ENCODE measurements at places on chromosomes 11 and 22. TPM values are rescaled to one million over a fixed set of nuclear protein-coding genes. Genes with fewer than 3 reads are reported as not detected.

PGA4 gene
- not detected for total RNA-seq

GRCh38 chr11:71962428-71963038 is 33.7 kb downstream of the RNF121 start:
- DNase-seq = no peak

APOA4 gene
- not detected for total RNA-seq

DNA sequence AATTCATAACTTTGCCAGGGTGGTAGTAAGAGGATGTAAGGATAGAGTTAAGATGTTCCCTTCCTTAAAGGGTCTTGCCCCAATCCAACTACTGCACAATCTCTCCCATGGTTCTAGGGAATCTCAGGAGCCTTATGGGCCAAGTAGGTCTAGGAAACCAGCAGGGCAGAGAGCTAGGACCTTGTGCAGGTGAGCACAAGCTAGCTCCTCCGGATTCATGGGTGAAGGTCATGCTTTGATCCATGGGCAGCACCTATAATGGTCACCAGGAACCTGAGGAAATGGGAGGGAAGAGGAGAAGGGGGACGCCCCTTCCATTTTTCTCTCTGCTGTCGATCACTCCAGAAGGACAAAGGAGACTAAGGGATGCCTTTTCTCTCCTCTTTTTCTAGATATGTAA is 16.8 kb downstream of the KCNJ11 start:
- DNase-seq = no peak

DNA sequence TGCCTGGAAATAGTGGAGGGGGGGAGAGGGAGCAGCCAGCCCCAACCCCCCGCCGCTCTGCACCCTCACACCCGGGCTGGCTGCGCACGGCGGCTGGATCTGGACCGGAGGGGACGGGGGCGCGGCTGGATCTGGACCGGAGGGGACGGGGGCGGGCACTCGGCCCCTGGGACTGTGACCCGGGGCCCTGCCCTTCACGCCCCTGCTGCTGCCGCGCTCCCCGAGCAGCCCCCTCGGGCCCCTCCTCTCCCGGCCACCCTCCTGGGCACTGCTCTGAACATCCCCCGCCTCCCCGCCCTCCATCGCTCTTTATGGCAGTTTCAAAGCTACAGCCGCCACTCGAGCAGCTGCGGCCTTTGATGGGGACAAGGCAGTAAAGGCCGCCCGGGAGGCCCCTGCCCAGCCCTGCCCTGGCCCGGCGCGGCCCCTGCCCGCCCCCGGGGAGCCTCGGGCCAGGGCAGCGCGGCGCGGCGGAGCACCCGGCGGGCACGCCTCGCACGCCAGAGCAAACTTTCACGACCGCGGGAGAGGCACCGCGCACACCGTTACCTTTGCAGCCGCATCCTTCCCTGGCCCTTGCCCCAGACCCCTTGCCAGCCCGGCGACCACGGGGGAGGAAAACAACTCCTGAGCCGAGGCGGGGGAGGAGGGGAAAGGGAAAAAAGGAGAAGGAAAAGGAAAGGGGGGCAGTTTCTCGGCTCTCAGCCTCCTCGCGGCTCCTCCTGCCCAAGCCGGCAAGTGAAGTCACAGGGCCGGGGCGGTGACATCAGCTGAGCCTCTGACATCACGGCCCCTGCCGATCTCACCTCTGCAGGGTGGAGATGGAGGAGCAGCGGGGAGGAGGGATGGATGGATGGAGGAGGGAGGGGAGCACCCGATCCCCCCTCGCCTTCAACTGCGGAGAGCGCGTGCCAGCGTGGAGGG is 13.1 kb upstream of the TCF20 start:
- DNase-seq = no peak

- no peak for DNase-seq
Observed at GRCh38 chr11:116335891-116336290, 436.9 kb downstream of the BUD13 start.

GRCh38 chr11:22317656-22318055 is 20.5 kb upstream of the SLC17A6 start:
- DNase-seq = no peak

BDNF gene
- total RNA-seq = 0.04 TPM

DNA sequence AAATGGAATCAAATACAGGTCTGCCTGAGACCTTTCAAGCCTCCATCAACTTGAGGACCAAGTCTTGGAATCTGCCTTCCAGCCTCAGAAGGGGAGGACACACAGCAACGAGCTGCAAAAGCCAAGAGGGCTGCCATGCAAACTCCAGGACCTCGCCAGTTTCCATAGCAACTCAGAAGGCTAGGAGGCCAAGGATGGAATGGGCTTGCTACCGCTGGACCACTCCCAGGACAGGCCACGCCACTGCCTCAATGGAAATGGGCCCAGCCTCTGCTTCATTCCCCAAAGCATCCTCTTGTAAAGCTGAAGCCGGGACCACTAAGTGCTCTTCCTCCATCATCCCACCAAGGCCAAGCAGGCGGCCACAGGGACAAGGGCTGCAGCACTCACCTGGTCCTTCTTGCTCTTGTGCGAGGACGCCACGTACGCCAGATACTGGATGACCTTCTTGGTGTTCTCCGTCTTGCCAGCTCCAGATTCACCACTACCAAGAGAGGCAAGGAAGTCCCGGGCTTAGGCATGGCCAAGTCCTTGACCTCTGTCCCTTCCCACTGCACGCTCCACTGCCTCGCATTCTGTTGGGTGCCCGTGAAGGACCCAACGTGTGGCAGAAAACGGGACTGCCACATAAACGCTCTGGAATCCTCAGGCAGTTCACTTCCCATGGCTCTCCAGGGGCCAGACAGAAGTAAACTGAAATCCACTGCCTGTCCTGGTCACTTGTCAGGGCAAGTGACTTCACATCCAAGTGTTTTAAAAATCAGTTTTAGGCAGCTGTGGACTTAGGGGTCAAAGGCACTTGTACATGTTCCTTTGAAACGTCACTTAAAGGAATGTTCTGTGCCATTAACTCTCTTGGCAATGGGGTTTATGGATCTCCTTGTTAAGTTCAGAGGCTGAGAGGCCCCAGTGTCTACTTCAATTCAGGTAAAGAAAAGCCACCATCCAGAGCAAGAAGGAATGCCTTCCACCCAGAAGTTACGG is 61.3 kb downstream of the MYH9 start:
- no peak for DNase-seq

- DNase-seq = no peak
Observed at GRCh38 chr11:3164552-3165151, 458 bp downstream of the OSBPL5 start.

- no peak for DNase-seq
Observed at GRCh38 chr11:105732611-105733010, 122.7 kb downstream of the GRIA4 start.

GRCh38 chr11:59216641-59217564 is 4.2 kb upstream of the MPEG1 start:
- peak; percentile 75 for DNase-seq

OR10D3 gene
- total RNA-seq = not detected

TAF1D gene
- 142 TPM for total RNA-seq

SHISAL1 gene
- 0.03 TPM for total RNA-seq

OR51B2 gene
- total RNA-seq = not detected

DNA sequence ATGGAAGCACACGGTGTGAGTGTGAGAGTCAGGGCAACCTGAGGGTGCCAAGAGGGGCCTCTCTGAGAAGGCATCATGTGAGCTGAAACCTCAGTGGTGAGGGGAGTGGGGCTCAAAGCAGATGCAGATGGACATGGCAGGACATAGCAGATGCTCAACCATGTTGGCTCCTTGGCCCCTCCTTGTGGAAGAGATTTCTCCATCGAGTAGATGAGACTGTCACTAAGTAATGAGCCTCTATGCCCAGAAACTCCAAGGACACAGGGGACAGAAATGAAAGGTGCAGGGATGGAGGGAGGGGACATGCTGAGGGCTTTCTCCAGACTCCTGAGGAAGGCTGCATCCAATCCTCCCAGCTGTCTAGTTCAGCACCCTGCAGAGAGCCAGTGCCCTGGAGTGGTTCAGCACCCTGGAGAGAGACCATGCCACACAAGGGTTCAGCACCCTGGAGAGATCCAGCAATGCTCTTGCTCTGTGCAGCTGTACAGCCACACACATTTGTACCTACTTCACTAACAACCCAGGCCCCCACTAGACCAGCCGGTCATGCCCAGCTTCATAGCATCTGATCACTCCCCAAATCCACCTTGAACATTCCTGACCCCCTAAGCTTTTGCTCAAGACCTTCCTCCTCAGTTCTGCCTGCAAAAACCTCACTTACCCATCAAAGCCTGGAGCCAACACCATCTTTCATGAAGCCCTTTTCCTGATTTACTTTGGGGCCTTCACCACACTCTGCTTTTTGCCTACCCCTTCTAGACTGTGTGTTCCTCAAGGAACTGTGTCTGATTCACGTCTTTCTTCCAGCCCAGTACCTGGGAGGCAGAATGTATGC is 252.0 kb downstream of the CTTN start:
- DNase-seq = peak; percentile 15

- no peak for DNase-seq
Observed at GRCh38 chr22:48491451-48491941, 1336.2 kb downstream of the BRD1 start.

DNA sequence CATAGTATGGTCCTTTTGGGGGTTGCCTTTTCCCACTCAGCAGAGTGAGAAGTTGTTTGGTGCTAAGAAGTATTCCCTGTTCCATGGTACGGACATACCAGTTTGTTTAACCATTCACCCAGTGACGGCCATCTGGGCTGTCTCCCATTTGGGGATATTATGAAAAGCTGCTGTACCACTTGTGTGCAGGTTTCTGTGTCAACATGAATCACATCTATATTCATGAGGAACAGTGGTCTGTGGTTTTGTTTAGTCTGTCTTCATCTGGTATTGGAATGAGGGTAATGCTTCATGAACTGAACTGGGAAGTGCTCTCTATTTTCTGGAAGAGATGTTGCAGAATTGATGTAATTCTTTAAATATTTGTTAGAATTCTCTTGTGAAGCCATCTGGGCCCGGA is 89.5 kb downstream of the TRMU start:
- DNase-seq = peak; percentile 91

DNA sequence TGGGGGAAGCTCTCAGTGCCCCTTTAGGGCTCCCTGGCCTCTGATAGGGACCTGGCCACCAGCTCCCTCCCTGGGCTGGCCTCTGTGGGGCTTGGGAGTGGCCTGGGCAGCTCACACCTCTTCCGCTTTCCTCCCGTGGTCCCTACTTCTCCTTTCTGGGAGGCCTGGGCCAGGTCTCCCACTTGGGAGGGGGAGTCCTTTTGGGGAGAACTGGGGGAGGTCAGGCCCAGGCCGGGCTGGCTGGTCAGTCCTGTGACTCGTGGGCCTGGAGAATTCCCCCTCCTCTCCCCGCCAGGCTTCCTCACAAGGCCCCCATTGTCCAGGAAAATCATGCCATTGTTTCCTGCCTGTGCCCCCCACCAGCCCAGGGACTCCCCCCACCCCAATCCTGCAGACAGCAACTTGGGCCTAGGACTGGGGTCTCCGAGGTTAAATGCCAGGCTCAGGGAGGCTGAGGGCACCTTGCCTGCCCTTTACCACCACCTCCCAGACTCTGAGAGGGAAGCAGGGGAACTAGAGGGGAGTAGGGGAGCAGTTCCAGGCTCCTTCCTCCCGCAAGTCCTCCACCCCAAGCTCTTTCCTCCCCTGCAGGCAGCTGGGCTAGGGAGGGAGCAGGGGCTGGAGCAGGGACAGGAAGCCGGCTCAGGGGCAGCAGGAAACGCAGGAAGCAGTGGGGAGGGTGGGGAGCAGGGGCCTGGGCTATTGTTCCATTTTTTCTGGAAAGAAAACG is 2.8 kb downstream of the MAP3K11 start:
- no peak for DNase-seq

A4GALT gene
- total RNA-seq = 11.7 TPM

LARGE2 gene
- total RNA-seq = 48.1 TPM

- peak; percentile 57 for DNase-seq
Observed at GRCh38 chr11:120129570-120129969, 8.3 kb downstream of the TRIM29 start.

DNA sequence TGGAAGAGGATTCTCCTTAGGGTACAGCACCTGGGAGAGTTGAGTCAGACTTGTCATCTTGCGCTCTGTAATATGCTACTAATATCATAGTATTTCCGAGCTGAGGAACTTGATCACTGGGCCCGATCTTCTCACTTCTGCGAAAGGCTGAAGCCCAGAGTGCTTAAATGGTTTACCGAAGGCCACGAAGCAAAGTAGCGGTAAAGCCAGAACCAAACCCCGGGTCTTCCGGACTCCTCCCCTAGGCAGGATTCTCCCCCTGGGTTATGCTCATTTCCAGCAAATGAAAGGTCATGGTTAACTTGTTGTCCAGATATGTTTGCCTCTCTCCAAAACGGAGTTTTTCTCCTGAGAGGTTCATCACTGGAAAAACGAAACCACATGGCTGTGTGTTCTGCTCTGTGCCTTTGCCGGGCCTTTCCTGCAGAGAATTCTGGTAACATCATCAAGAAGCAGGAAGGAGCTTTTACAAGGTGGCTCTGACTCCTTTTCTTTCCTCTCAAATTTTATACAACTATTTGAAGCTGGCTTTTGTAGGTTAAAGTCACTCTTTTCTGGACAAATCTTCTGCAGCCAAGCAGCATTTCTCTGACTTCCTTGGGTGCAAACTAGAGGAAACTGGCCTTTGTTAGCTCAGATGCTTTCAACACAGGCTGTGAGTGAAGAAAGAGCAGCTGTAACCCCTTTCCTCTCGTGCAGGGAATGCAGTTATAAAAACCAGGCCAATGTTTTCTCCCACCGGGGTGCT is 35.5 kb downstream of the UBASH3B start:
- DNase-seq = no peak

DNA sequence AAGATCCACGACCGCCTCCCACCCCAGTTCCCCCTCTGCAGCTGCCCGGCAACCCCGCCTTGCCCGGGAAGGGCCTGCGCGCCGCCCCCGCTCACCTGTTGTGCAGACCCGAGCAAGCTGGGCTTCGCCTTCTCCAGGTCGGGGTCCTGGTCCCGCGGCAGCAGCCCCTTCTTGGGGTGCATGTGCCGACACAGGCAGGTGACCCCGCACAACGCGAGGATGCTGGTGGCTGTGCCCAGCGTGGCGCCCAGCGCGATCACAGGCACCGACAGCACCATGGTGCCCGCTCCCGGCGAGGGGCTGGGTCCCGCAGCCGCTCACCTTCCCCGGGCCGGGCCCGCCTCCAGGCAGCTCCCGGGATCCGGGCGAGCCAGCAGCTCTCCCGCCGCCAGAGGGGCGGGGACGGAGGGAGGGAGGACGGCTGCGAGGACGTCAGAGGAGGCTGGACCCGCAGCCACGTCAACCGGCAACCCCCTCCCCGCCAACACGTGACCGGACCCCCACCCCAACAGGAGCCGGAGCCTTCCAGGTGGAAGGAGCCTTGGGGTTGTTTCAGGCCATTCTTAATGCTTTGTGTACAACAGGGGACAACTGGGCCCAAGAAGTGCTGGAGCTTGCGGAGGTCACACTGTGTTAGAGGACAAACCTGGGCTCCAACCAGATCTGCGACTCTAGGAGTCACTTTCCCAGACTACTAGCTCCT is at the start of gene SYT13:
SYT13 (minus strand) TSS at position 412 of the 703 bp plus-strand sequence; CDS start at position 278, 134 bp downstream.
- DNase-seq = no peak

GRCh38 chr11:133889893-133890292 is 44.6 kb upstream of the SPATA19 start:
- no peak for DNase-seq

- DNase-seq = peak; percentile 75
Observed at GRCh38 chr22:37887584-37888378, 18.3 kb upstream of the MICALL1 start.

- DNase-seq = no peak
Observed at GRCh38 chr11:111344032-111344431, 35.0 kb downstream of the POU2AF1 start.

Measured in foreskin keratinocyte (primary cell).